ENCODE measurements at places on chromosomes 5 and 9.

- no peak for DNase-seq
Measured at GRCh38 chr5:163614787-163615186, 109.4 kb downstream of the MAT2B start.

DNA sequence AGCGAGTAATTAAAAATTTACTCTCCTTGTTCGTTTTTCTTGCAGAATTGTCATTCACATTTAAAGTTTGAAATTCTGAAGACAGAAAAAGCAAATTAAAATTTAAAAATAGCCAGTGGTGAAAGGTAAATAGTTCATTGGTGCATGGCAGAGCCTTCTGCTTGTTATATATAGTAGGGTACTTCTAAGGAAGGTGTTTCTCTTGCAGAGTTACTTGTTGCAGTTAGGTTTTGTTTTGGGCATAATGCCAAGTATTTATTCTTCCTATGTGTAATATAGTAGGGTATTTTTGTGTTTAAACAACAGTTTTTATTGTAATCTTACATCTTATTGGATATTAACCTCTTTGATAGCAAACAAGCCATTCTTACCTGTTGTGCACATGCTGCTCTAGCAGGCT, 179.4 kb downstream of the KDM4C start:
- no peak for DNase-seq

DNA sequence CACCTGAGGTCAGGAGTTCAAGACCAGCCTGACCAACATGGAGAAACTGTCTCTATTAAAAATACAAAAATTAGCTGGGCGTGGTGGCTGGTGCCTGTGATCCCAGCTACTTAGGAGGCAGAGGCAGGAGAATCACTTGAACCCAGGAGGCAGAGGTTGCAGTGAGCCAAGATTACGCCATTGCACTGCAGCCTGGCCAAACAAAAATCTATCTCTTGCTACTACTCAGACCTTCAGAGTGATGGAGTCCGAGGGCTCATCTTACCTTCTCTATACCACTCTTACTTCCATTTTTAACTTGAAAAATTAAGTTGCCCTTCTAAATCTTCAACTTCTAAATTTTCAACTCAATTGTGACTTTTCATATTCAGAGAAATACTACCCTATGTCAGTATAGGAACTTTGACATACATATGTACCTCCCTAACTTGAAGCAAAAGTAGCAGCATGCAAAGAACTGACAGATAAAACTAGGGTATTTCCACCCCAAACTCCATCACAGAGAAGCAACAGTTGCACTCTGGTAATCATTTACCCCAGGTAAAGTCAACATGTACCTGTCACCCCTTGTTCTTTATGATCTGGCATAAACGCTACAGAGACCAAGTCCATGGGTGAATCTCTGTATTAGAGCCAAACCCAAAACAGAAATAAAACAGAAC, 11.4 kb downstream of the ZFAND5 start:
- no peak for DNase-seq

GRCh38 chr5:137604348-137605095, 105.4 kb upstream of the SPOCK1 start:
- DNase-seq = no peak

- DNase-seq = no peak
Measured at GRCh38 chr9:98989036-98990000, 45.6 kb downstream of the COL15A1 start.
